ENCODE measurements at places on chromosomes 16 and 17. TPM values are rescaled to one million over a fixed set of nuclear protein-coding genes. Genes with fewer than 3 reads are reported as not detected.

Gene KRTAP4-6
- total RNA-seq = not detected

Gene CA7
- total RNA-seq = not detected

Gene CACNA1G
- not detected for total RNA-seq

Gene PTGES3L
- 0.34 TPM for total RNA-seq

Gene EPOP
- 0.67 TPM for total RNA-seq

Gene PRSS36
- total RNA-seq = 0.33 TPM

Gene DNAH9
- 1.5 TPM for total RNA-seq

Gene C1QTNF1
- 14.3 TPM for total RNA-seq

Gene STX1B
- 0.77 TPM for total RNA-seq

Gene TMEM106A
- total RNA-seq = 4.4 TPM

Gene ABCA10
- 1.7 TPM for total RNA-seq

Gene GAST
- not detected for total RNA-seq

Gene TBC1D3I
- total RNA-seq = 1.5 TPM

Gene NPIPB6
- total RNA-seq = 3.3 TPM

Gene MT1F
- total RNA-seq = 3.5 TPM

Gene CDRT4
- total RNA-seq = 0.67 TPM

Gene C16orf96
- not detected for total RNA-seq

Gene UBE2O
- 30.2 TPM for total RNA-seq

Gene KRTAP2-1
- total RNA-seq = not detected

Gene AGRP
- not detected for total RNA-seq

Gene OR4D2
- total RNA-seq = not detected

Gene MYH1
- total RNA-seq = not detected

Gene ELMO3
- 0.62 TPM for total RNA-seq

Gene CCL4L2
- total RNA-seq = not detected

Gene AATK
- total RNA-seq = 82.9 TPM

Gene SOST
- total RNA-seq = not detected

Gene CMTM2
- total RNA-seq = not detected

Gene HSPB9
- not detected for total RNA-seq

Gene CYB561
- total RNA-seq = 10.0 TPM

Gene CD79B
- total RNA-seq = 19.1 TPM

Gene GPR142
- total RNA-seq = not detected

Gene SALL1
- total RNA-seq = not detected

Gene MT1E
- 173 TPM for total RNA-seq

Gene ABCA3
- 0.31 TPM for total RNA-seq

Gene SRR
- total RNA-seq = 24.1 TPM

Gene FN3K
- total RNA-seq = 6.2 TPM

Gene KRTAP16-1
- total RNA-seq = not detected

Gene CMTR2
- total RNA-seq = 30.3 TPM

Gene WNT9B
- not detected for total RNA-seq

Gene NPTX1
- total RNA-seq = 3.0 TPM

Gene CSH2
- total RNA-seq = not detected

Gene ABCA8
- 1.00 TPM for total RNA-seq

Gene GFAP
- not detected for total RNA-seq

Gene VTN
- not detected for total RNA-seq

Gene CDK3
- not detected for total RNA-seq

Gene CYLD
- 21.1 TPM for total RNA-seq

Gene ZNF287
- 3.3 TPM for total RNA-seq

Gene KRT25
- not detected for total RNA-seq

Gene GSG1L
- not detected for total RNA-seq

Gene CTRL
- 1.3 TPM for total RNA-seq

Gene GALNS
- 34.7 TPM for total RNA-seq

Gene FBXW10B
- total RNA-seq = 0.33 TPM

Gene GP1BA
- not detected for total RNA-seq

Gene TBC1D28
- not detected for total RNA-seq

Gene CCL14
- not detected for total RNA-seq

Gene DNAJA2
- 108 TPM for total RNA-seq

Gene WNT3
- 0.34 TPM for total RNA-seq

Gene NTN3
- 0.34 TPM for total RNA-seq

Gene KRT40
- total RNA-seq = not detected

Data from melanocyte of skin (primary cell).